ENCODE measurements at places on chromosomes 2 and 18.

- no peak for DNase-seq
These were observed 74.2 kb upstream of the LAPTM4A start for GRCh38 chr2:20125616-20126015.

DNA sequence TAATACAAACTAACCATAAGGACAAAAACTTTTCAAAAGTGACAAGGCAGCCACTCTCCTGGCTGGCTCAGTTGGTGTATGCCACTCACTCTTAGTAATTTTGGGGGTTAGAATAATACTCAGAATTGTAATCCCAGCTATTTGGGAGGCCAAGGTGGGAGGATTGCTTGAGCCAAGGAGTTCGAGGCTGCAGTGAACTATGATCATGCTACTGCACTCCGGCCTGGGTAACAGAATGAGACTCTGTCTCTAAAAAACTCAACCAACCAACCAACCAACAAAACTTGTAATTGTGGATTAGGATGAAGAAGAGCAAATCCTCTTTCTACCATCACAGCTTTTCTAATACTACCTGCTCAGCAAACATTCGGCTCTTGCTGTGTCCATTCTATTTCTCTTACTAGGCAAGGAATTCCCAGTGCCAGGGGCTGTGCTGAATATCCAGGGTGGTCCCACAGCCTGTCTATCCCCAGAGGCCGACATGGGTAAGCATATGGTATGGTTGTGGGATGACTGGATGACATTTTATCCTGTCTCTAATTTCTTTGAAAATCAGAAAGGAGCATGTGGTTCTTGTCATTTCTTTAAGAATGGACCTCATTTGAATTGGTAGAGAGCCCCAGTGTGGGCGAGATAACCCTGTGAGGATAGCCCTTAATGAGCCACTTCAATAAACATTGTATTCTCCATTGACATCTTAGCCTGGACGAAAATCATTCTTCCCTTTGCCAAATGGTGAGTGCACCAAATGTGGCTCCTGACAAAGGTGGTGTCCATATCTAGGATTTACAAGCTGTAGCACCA is 220.1 kb downstream of the MYCN start:
- no peak for DNase-seq

DNA sequence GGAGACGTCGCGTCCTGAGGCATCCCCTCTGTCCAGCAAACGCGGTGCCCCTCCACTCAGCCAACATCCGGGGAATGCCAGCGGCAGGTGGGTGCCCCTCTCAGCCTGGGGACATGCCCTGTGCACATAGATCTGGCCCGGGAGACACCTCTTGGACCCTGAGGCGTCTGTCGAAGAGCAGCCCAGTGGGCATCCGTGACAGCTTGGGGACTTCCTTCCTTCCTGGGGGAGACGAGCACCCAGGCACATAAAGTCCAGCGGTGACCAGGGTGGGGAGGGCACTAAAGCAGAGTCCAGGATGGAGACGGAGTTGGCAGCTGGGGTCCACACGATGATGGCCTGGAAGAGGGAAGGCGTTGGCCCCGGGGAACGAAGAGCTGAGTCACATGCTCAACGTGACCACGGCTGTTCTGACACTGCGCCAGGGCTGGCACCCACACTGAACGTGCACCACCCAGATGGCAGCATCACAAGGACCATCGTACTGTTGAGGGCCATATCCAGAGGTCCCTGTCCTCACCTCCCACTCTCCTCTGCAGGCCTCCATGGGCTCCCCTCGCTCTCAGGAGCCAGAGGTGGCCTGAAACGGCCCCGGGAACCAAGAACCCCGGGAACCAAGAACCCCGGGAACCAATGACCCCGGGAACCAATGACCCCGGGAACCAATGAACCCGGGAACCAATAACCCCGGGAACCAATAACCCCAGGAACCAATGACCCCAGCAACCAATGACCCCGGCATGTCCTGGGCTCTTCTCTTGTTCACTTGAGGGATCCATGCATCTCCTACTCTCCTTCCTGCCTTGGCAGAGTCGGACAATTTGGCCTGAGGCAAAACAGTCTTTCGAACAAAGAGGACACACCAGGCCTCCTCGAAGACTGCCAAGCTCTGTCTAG is 22.6 kb downstream of the HDAC4 start:
- DNase-seq, result no peak

- no peak for DNase-seq
These were observed 95.4 kb downstream of the SOCS6 start for GRCh38 chr18:70384181-70384790.

GRCh38 chr2:173942861-173943523 is 22.2 kb downstream of the SP3 start:
- DNase-seq, result no peak

GRCh38 chr2:238580486-238580885 is 153.8 kb downstream of the ASB1 start:
- DNase-seq, result no peak

- no peak for DNase-seq
These were observed 240.9 kb downstream of the PTPRM start for GRCh38 chr18:7807936-7808453.

DNA sequence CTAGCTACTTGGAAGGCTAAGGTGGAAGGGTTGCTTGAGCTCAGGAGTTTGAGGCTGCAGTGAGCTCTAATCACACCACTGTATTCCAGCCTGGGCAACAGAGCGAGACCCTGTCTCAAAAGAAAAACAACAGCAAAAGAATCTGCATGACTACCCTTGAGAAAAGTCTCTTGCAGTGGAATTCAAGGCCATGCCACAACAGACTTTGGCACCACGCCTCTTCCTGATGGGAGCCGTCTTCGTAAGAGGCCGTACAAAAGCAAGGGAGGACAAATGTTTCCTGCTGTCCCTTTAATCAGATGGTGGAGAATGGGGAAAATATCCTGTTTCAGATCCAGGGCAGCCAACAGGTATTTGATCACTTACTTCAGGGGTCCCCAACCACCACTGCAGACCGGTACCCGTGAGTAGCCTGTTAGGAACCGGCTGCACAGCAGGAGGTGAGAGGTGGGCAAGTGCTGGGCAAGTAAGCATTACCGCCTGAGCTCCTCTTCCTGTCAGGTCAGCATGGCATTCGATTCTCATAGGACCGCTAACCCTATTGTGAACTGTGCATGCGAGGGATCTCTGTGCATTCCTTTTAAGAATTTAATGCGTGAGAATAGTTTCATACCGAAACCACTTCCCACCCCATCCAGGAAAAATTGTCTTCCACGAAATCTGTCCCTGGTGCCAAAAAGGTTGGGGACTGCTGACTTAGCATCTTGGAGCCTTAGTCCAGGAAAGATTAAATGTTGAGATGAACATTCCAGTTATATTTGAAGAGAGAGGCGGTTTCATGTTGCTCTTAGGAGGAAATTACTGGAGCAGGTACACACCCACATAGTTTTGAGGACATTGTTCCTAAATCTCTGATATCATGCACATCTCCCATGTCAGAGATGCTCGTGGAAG is 94.4 kb upstream of the XPO1 start:
- no peak for DNase-seq

GRCh38 chr2:63124218-63124617 is 73.6 kb downstream of the OTX1 start:
- no peak for DNase-seq

- DNase-seq, result no peak
These were observed 12.8 kb downstream of the SLC30A3 start for GRCh38 chr2:27249891-27250651.

- DNase-seq, result no peak
These were observed 50.6 kb downstream of the TTC32 start for GRCh38 chr2:19851116-19851695.

DNA sequence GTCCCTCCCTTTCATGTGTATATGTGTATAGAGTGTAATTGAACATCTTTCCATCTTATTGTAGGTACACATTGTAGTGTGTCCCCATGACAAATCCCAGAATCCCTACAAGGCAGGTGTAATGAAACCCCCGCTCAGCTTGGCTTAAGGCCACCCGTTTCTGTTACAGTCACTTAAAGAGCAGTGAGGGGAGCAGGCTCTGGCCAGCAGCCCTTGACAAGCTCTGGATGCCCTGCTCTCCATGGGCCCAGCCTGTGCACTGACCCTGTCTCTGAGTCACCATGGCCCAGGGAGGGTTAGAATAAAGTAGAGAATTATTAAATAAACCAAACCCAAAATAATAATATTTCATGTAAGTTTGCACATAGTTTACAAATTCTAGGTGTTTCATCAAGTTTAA is 17.2 kb upstream of the MAL start:
- DNase-seq, result no peak

GRCh38 chr2:178088774-178089270 is 16.2 kb upstream of the PDE11A start:
- DNase-seq, result no peak

DNA sequence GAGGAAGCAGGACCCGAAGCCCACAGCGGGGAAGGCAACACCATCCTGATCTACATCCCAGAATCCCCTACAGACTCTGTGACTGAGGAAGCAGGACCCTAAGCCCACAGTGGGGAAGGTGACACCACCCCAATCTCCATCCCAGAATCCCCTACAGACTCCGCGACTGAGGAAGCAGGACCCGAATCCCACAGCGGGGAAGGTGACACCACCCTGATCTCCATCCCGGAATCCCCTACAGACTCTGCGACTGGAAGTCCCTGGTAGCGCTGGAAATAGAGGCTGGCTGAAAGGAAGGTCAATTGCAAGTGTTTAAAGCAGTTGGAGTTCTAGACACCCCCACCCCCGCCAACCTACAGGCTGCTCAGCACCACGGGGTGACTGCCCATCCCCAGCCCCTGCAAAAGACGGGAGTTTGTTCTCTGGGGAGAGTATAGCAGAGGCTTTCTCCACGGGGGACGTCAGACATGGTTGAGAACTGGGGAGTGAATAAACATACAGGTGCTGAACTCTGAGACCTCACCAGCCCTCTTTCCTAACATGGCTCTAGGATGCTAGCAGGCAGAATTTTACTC is 21.0 kb downstream of the CIB4 start:
- DNase-seq, result no peak

DNA sequence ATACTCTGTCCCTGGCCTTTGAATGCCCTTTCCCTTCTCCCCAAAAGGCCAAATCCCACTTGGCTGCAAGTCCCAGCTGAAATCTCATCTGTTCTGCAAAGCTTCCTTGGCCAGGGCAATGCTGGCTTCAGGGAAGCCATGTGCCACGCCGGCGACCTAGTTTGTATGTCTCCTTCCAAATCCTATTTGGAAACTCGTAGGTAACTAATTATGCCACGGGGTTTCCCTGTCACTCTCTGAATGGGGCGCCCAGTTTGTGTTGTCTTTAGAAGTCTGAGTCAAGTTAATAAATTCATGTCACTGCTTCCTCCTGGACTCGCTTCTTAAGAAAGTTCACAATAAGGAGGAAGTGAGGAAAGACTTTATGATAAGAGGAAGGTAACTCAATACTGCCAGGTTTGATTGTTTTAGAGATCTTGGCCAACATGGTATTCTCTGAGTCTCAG is 19.1 kb downstream of the FHL2 start:
- no peak for DNase-seq

DNA sequence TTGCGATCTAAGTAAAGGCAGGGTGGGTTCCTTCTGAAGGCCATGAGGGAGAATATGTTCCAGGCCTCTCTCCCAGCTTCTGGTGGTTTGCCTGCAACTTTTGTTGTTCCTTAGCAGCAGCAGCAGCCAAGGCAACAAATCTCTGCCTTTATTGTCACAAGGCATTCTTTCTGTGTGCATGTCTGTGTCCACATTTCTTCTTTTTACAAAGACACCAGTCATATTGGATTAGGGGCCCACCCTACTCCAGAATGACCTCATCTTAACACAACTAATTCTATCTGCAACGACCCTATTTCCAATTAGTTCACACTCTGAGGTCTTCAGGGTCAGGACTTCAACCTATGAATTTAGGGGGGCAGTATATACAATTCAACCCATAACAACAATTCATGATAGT is 587.5 kb downstream of the XIRP2 start:
- no peak for DNase-seq

- DNase-seq, result no peak
These were observed 416.5 kb upstream of the ZEB2 start for GRCh38 chr2:144936442-144936841.

- DNase-seq, result no peak
These were observed 98.2 kb upstream of the B3GNT7 start for GRCh38 chr2:231297108-231297908.

DNA sequence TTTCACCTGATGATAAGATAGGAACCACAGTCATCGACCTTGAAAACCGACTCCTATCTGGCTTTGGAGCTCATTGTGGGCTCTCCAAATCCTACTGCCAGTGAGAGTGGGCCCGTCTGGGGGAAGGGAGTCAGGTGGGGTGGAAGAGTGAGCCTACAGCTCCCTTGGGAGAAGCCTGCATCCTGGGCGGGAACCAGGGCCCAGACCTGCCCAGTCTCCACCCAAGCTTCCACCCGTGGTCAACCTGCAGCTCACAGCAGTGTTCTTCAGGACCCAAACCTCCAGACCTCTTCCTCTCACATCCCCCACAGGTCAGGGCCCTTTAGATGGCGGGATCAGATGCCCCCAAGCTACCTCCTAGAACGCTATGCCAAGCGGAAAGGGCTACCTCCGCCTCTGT is 40.2 kb downstream of the LMAN2L start:
- no peak for DNase-seq

DNA sequence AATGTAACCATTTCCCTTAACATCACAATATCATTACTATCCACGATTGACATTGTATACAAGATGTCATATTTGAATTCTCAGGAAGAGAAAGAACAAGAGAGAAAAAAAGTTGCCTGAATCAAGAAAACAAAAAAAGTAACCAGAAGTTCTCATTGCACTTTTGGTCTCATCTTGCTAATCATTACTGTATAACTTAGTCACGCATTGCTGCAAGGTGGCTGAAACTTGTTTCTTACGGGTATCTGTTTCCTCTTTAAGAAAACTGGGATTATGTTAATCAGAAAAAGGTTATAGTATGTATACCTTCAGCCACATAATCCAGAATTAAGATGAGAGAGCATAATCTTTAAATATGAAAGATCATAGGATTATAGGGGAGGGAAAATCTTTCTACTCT is 639.7 kb upstream of the SYT4 start:
- DNase-seq, result no peak

- DNase-seq, result no peak
These were observed 40.1 kb downstream of the TGOLN2 start for GRCh38 chr2:85287721-85288120.

DNA sequence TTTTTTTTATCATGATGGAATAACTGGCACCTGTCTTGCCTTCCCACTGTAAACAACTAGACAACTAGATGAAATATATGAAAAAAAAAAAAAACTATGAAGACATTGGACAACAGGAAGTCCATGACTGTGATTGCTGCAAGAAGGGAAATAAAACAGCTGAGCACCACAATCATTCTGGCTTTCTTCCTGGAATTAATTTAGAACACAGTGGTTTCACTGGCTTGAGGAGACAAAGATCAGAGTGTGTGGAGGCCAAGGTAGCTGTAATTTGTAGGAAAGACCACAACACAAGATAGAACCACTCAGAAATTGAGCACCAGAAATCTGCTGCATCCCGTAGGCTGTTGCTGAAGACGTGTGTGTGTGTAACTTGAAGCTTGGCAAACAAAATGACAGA is 121.1 kb upstream of the PID1 start:
- no peak for DNase-seq
